Inflammatory macrophage treated with lipopolysaccharide for 4 hours (primary cell): ENCODE measurements at places on chromosomes 5 and 9.

DNA sequence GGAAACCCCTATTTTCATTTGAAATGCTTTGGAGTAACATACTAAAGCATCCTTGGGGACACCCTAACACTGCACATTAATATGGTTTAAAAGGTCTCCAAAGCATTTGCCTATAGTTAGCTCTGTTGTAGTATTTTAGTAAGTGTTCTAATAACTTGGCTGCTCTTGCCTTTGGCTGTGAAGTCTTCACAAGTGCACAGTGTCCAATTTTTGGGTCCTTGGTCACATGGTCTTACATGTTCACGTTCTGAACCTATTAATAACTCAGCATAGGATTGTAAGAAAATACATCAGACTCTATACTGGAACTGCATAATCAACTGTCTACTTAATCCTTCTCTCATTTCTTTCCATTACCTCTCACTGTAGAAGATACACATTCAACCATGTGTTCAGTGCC lies 17.4 kb downstream of the ADAMTS19 start:
- no peak for DNase-seq

DNA sequence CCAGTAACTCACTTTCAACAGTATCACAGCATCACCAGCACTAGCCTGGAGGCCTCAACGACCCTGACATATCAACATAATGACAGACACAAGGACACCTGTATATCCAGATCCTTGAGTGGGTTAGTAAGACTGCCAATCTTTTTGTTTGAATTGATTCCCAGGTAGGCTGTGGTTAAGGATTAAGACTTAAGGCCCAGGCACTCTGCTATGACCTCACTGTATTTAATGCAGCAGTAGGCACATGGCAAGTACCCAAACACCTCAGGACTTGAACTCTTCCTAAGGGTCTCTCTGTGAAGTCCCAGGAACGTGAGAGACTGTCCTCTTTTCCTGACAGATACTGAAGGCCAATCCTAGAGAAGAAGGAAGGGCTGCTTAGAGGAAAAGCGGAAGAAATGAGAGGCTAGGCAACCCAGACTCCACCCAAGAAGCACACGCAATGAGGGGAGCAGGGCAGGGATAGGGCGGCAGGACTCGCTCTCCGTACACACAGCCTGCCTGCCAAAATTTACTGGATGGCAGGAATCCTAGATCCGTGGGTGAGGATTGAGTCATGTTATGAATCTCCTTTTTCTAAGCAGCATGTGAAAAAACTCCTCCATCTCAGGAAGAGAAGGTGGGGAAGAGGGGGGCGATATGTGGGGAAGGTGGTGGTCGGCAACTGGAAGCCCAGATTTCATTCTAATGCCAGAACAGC lies 93.4 kb downstream of the SIL1 start:
- DNase-seq = no peak

GRCh38 chr5:69528035-69528434 lies 32.0 kb upstream of the GTF2H2C start:
- DNase-seq = no peak

DNA sequence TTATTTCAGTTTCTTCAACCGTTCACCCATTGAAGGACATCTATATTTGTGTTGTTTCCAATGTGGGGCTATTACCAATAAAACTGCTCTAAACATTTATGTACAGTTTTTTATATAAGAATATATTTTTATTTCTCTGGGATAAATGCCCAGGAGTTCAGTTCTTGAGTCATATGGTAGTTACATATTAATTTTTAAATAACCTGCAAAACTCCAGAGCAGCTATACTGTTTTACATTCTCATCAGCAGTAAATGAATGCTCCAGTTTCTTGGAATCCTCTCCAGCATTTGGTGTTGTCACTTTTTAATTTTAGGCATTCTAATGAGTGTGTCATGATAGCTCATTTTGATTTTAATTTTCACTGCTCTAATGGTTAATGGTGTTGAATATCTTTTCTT lies 36.2 kb downstream of the CDK7 start:
- DNase-seq = no peak

GRCh38 chr5:116575326-116576052 lies 866 bp upstream of the SEMA6A start:
- DNase-seq = no peak

DNA sequence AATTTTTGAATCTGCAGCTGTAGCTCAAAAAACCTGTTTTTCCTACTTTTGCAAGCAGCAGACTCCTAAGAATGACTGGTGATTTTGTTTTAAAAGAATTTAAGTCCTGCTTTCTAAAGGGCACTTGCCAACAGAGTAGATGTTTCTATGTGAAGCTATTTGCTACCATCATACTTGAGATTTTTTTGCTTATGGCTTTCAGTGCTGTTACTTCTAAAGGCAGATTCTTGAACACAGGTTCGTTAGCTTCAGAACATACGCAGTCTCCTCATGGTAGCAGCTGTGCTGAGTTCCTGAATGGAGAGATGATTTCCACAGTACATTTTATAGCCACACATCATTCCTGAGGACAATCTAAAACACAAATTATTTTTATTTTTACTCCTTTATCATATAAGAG lies 24.4 kb upstream of the ELL2 start:
- DNase-seq = no peak

GRCh38 chr9:133843751-133844397 lies 105.7 kb upstream of the SARDH start:
- no peak for DNase-seq

- DNase-seq = no peak
Measured at GRCh38 chr9:112755675-112756074, 5.1 kb downstream of the SNX30 start.
